GM13976 (cell line): ENCODE measurements at places on chromosomes 4 and X.

- DNase-seq = no peak
Observed at GRCh38 chr4:39732728-39733127, 34.8 kb downstream of the UBE2K start.

GRCh38 chr4:87973283-87974169 lies 2.0 kb upstream of the SPP1 start:
- peak; percentile 43 for DNase-seq

- DNase-seq = no peak
Observed at GRCh38 chrX:105658136-105658535, 164.2 kb upstream of the NRK start.

DNA sequence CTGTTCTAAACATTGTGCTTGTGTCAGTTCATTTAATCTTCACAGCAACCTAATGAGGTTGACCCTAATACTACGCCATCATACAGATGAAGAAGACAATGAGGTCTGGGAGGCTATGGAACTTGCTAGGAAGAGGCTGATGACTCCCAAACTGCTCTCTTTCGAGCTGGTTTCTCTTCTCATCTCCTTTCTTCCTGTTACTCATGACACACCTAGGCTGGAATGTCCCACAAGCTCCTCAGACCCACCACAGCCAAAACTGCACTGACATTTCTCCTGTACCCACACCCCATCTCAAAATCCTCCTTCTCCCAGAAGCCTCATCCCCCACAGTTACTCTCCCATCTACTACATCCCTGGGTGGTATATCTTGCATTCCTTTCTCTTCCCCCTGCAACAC lies 27.4 kb upstream of the PJA1 start:
- no peak for DNase-seq

DNA sequence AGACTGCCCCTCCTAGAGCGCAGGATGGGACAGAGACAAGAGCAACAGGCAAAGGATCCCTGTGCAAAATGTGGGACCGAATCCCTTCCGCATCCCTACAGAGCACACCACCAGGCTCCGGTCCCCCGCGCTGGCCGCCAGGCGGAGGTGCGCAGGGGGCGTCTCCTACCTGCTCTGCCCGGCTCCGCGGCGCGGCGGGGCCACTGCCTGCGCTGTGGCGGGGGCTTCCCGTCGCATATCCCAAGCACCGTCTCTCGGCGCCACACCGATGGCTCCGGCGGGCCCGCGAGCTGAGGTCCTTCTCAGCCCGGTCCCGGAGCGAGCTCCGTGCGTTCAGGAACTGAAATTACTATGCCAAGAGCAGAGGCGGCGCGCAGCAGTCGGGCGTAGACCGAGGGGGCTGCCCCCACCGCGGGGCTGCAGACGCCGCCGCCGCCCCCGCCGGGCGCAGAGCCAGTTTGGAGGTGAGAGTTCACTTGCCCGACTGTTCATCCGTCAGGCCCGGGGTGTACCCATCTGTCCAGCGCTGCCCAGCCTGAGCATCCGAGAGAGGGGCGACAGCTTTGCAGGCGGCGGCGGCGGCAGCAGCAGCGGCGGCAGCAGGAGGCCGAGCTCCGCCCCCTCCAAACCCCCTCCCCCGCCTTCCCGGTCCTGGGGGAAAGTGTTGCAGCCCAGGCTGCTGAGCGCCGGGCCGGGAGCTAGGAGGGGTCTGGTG lies at the start of gene GPRIN3:
TSS of gene GPRIN3 (minus strand) at position 355 of the 715 bp plus-strand sequence. CDS start 57,690 bp downstream, outside the sequence.
- peak; percentile 58 for DNase-seq

- DNase-seq = no peak
Observed at GRCh38 chr4:176839656-176840055, 46.9 kb upstream of the VEGFC start.

- no peak for DNase-seq
Observed at GRCh38 chr4:87910795-87911194, 64.7 kb upstream of the SPP1 start.
